ENCODE measurements at places on chromosomes 4 and X.

- no peak for DNase-seq
Measured at GRCh38 chr4:111930659-111931058, 214.6 kb upstream of the FAM241A start.

DNA sequence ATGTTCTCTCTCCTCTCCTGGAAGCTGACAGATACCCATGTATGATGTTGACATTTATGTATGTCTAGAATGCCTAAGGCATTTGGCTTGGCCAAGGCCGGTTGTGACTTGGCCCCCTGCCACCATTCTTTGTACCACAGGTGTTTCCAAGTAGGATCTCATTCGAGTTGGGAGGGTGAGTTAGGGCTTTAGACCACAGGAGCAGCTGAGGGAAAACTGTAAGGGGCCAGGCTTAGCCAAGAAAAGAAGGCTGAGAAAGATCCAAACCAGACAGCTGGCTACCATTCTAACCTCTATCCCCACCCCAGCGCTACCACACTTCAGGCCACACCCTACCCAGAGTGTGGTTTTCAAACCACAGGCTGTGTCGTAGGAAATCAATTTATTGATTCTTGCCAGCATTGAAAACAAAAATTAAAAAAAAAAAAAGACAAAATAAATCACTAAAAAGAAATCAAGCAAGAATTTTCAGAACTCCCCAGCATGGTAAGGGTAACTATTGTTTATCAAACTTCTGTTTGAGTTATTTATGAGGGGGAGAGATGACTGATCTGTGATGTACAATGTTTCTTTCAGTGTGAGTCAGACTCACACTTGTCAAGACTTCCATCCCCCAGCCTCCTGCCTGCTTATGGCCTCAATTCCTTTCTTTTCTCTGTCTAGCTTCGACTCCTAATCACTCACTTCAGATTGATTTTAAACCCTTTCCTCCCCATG is 9.9 kb downstream of the TMSB4X start:
- DNase-seq = peak; percentile 95

GRCh38 chr4:11624370-11624769 is 195.7 kb upstream of the HS3ST1 start:
- DNase-seq = no peak

DNA sequence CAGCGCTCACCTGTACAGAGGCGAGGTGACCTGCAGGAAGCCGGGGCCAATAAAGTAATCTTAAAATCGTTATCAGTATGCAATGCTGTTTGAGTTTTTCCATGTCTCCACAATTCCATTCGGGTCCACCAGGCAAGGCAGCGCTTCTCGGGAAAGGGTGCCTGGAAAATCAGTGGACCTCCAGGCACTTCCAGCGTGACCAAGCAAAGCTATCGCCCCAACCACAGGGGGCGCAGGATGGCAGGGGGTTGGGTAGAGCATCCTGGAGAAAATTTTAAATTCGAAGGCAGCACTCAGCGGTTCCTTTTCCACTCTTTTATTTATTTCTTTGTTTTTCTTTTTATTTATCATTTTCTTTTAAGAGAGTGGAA is 5.4 kb upstream of the SOX3 start:
- no peak for DNase-seq

DNA sequence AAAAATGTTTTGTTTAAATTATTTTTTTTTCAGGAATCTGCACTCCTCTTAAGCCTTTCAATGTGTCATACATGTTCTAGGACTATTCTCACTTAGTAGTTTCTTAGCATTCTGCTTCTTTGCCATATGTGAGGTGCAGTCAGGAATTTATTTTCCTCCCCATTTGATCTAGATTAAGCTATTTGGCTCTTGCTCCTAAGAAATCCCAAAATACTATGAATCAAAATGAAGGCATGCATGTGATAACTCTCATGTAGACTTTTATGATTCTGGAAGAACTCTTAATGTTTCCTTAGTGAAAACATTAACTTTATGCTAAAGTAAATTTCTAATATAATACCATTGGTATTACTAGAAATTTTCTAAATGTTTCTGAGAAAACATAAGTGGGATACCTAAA is 664.5 kb downstream of the RAPGEF2 start:
- peak; percentile 75 for DNase-seq

DNA sequence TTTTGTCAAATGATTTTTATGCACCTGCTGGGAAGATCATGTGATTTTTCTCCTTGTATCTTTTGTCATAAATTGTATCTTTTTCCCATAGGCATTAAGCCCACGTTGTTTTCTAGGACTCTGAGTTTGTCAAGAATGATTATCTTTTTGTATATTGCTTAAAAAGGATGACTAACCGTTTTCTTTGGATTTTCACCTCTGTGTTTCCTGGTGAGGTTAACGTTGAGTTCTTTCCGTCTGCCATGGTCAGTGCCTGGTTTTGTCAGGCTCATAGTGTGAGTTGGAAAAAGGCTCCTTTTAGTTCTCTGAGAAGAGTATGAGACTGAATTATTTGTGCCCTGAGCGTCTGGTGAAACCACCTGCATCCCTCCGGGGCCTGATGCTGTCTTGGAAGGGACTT is 21.9 kb downstream of the PCGF3 start:
- no peak for DNase-seq

- no peak for DNase-seq
Measured at GRCh38 chr4:3487861-3488260, 24.8 kb downstream of the DOK7 start.

Data from fibroblast of upper back skin (primary cell).